ENCODE measurements at places on chromosomes 16 and 17.
A peak's percentile ranks its signal among the peaks of the same experiment; 100 is the strongest.

DNA sequence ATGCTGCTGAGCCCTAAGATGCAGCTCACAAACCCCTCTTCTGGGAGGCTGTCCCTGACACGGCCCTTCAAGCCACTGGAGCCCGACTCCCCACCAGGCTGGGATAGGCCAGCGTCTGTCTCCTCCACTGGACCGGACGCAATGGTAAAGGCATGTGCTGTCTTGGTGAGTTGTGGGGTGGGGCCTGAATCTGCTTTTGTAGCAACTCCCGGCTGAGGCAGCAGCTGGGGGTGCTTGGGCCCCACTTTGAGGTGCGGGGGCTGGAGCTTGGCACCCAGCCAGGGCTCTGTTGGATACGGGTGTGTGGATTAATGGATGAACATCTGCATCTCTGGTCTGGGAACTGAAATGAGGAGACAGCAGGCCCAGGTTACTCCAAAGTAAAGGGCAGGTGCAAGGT, 3.5 kb upstream of the NLRC3 start:
- peak; percentile 58 for DNase-seq

DNA sequence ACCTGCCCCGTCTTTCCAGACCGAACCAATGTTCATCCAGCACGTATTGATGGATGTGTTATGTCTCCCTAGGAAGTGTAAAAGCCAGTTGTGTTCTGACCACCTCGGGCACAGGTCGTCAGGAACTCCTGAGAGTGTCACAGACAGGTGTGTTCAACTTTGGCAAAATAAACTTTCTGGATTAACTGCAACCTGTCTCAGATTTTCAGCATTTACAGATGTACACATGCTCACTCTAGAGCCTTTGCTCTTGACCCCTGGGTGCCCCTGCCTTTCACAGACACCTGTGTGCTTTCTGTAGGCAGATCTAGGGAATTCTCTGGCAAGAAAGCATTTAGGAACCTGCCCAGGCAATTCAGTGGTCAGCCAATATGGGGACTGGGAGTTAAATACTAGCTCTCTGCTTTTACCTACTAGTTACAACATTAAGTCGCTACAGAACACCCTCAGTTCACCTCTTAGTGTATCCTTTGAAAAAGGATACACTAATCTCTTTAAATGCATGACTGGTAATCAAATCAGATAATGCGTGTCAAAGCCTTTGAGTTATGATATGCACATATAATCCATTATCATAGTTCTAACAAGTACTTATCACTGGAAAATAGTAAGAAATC, 188.9 kb downstream of the CPPED1 start:
- no peak for DNase-seq

GRCh38 chr17:12104831-12105230, 84.2 kb downstream of the MAP2K4 start:
- no peak for DNase-seq

DNA sequence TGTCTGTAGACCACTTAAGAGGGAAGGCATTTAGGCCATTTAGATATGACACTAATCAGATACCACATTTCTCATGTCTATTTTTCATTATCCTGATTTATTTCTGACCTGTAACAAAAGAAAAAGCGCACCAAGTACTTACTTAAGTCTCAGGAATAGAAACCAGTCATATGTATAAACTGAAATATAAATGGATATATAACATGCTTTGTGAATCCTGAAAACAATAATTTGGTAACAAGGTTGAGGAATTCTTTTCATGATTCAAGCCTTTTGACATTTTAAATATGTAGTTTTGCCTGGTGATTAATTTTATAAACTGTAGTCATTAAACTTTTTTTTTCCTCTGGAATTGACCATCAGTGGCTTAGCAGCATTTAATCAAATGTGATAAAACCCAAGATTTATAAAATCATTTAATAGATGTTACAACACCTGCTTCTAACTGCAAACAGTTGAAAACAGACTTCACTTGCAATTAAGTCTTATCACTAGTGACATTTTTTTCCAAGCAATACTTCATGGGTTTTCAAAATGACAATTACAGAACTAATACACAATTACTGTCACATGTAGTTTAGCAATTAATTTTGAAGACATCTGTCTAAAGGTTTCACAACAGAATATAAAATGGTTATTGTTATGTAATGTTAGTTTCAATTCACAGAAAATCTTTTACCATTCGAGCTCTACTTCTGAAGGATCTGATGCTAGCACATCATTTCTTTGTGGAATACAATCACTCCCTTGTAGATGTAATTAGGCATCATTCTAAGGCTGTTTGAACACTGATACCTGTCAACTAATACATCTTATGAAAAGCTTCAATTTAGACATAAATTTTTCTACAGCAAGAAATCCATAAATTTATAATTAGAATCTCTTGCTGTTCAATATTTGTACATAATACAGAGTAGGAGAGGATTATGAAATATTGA, 110.3 kb downstream of the TOX3 start:
- no peak for DNase-seq

GRCh38 chr16:12917246-12917645, 15.8 kb downstream of the SHISA9 start:
- DNase-seq = no peak

- DNase-seq = no peak
These were observed 14.8 kb downstream of the UTS2R start for GRCh38 chr17:82386255-82386831.

DNA sequence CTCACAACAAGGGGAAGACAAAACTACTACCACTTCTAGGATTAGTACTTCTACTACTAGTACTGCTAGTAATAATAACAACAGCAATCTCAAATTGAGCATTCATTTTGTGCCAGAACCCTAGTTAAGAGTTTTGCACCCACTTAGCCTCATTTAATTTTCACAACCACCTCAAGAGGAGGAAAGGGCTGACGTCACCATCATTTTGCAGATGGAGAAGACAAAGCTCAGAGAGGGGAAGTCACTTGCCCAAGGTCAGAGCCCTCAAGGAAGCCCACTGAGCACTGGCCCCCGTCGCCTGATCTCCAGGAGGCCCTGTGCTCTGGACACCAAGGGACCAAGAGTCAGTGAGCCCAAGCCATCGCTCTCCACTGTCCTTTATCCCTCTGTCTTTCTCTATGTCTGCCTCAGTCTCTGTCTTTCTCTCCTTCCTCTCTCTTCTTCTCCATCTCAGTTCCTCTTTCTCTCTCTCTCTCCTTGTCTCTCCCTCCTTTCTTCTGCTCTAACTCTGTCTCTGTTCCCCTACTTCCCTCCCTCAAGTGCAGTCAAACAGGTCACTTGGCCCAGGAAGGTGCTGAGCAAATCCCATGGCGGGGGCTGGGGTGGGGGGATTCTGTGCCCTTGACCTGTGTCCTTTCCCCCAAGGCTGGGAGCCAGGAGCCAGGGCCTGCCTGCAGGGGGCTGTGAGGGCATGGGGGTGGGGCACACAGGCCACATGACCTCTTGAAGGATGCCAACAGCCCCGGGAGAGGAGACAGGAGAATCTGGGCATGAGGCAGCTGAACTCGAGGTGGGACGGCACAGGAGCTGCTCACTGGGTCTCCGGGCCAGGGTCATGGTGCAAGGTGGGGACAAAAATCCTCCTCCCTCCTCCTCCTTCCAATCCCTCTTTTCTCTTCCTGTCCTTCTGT, 11.2 kb upstream of the NGFR start:
- DNase-seq = no peak

DNA sequence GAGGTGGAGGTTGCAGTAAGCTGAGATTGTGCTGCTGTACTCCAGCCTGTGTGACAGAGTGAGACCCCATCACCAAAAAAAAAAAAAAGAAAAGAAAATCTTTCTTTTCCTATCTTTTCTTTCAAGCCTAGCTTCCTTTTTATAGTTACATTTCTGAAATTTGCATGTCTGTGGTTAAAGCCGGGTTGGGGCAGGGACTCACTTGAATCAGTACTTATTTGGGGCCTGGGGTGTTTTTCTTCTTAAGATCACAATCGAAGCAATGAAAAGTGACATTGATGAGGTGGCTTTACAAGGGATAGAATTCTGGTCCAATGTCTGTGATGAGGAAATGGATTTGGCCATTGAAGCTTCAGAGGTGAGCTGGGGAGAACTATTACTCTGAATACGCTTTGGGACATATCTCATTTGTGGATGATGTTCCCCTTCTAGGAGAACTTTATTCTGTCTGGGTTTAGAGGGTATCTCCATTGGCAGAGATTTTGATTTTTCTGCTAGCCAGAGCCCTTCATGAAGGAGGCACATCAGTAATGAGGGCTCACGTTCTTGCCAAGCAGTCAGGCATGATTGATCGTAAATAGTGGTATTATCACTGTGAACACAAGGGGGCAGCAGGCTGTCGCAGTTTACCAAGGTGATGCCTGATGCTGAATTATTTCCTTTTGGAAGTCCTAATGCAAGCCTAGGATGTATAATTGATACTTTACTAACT, 14.3 kb downstream of the KPNB1 start:
- peak; percentile 68 for DNase-seq

DNA sequence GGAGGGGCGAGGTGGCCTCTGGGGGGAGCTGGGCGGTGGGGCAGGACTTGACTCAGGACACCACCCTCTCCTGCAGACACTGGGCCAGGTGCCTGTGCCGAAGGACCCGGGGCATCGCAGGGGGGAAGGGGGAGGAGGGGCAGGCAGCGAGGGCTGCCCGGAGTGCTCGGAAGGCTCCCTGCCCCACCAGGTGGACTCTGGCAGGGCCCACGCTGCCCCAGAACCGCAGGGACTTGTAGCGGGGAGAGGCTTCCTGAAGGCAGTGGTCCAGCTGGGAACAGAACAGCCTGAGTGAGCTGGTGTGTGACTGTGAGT, 4.4 kb upstream of the HCRT start:
- no peak for DNase-seq

All from epithelial cell of esophagus (primary cell).